ENCODE measurements at places on chromosomes 13 and 19.

GRCh38 chr13:102555914-102556553 is 40.8 kb upstream of the TPP2 start:
- DNase-seq: peak; percentile 84

DNA sequence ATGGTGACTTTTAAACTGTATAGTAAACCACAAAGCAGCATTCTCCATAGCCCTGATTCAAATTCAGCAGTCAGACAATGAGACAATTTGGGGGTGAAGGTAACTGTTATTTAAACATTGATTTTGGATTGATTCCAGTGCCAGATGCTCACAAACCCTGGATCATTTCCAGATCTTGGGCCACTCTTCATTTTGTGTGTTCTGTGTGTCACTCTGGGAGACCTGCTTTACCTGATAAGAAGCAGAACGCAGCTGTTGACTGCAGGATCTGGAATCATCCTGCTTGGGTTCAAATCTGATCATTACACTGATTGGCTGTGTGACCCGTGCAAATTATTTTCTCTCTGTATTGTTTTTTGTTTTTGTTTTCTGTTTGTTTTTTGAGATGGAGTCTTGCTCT is 4.0 kb upstream of the PCDH8 start:
- DNase-seq: peak; percentile 26

- no peak for DNase-seq
Observed at GRCh38 chr19:33267706-33268105, 34.6 kb downstream of the CEBPA start.

DNA sequence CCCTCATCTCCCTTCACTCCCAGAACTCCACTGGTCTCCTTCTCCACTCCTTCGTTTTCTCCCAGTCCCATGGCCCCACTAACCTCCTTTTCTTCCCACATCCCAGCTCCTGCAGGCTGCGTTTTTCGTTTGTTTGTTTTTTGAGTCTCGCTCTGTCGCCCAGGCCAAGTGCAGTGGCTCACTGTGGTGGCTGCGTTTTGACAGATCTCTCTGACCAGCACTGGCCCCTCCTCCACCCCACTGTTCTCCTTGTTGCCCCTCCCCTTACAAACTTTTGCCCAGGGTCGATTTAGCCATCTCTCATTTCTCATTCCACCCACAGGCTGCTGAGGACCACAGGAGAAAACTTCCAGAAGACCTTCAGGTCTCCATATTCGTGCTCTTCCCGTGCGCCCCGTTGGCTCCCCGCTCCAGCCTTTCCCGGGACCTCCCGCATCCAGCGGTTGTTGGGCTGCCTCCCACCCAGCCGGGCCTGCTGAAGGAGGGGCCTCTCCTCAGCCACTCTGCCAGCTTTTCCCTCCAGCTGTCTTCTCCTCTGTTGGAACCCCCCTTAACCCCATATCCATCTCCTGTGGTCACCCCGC is 40.6 kb upstream of the GJB6 start:
- DNase-seq: no peak

- DNase-seq: no peak
Observed at GRCh38 chr19:45144431-45145269, 16.1 kb downstream of the NKPD1 start.

GRCh38 chr13:113669231-113669754 is 2.3 kb downstream of the GRK1 start:
- no peak for DNase-seq

DNA sequence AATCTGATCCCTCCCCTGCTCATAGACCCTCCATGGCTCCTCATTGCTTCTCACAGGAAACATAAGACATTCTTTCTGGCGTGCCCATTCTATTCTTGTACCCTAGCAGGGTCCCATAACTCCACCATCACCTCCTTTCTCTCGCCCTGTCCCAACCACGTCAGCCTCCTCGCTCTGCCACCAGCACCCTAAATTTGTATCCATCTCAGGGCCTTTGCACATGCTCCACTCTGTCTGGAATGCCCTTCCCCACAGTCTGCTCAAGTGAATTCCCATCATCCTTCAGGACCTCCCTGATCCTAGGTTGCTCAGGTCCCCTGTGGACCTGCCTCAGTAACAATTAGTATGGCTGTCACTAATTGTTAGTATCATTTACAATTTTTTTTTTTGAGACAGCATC is 10.5 kb downstream of the B3GNT3 start:
- no peak for DNase-seq

DNA sequence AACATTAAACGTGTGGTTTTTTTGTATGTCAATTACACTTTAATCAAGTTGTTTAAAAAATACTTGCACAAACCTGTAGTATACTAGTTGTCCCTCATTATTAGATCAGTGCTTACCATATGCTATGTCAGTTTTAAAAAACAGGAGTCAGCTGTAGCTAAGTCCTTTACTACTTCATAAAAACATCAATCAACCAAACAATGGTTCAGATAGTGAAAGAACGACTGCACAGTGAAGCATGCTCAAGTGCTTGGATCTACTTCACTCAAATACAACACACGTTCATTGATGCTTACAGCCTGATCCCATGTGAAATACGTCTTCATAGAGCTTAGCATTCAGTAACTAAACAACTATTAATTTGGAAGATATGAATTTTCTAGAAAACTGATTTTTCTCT is 225.0 kb downstream of the FGF14 start:
- DNase-seq: peak; percentile 78

GRCh38 chr13:46726347-46726746 is 70.6 kb downstream of the ESD start:
- no peak for DNase-seq

DNA sequence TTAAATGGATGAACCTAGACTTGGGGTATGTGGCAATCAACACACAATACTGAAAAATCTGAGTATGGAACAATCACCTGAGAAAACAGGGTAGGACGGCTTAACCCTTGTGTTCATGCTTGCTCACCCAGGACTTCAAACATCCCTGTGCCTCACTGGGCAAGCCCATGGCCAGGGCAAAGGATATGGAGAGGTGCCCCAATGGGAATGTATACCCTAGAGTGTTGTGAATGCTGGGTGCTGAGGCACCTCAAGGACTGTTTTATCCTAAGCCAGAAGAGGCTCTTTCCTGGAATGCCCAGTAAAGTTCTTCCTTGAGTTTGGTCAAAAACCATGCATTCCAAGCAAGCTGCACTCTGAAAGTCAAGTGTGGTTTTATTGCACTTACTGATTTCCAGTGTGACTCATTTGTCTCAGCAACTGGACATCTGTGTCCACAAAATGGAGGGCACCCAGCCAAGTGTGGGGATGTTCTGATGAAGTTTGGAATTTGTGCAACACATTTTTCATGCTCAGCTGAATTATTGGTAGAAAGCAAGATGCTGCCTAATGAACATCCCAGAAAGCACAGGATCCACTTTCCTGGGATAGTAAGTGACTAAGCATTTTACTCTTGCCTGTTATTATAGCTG is 531.3 kb downstream of the RFC3 start:
- DNase-seq: no peak

DNA sequence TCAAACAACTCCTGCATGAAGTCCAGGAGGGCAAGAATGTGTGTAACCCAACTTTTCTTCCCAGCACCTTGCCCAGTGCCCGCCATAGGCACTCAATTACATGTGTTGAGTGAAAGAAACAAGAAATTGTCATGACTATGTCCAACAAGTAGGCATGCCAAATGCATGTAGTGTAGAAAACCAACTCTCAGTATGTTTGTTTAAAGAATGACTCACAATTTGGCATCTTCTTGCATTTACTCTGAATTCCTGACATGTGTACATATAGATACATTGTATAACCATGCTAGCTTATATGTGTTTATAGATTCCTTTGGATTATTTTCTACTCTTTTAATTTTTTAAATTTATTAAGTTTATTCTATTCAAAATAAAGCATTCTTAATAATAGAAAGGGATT is 305.0 kb downstream of the EFNB2 start:
- no peak for DNase-seq

- no peak for DNase-seq
Observed at GRCh38 chr19:38838986-38839761, 7.6 kb upstream of the ECH1 start.

DNA sequence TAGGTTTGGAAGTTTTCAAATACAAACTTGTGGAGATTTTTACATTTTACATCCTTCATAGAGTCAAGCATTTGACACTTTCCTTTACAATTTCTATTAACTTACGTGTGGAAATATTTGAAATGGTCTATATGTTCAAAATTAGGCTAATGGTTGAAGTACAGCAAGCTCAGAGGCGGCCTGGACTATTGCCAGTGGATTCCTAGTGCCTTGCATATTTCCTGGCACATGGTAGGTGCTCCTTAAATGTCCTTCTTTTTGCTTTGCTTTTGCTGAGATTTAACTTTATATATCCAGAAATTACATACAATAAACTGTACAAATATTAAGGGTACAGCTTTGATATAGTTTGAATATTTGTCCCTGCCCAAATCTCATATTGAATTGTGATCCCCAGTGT is 93.9 kb downstream of the UBL3 start:
- no peak for DNase-seq

GRCh38 chr19:12997967-12998940 is 3.0 kb downstream of the NFIX start:
- DNase-seq: no peak

DNA sequence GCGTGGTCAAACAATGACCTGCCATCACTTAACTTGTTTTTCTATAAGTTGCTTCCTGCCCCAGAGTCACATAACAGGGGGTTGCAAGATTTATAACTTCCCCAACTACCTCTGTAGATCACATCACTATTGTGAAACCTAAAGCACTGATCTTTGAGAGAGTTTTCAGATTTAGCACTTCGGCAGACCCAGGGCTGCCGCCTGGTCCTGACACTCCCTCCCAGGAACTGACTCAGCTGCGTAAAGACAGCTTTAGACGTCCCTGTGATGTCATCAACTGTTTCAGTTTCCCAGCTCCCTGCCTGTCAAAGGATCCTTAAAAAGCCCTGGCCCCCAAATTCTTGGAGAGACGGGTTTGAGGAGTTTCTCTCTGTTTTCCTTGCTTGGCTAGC is 33.3 kb downstream of the IGFL2 start:
- DNase-seq: no peak

- peak; percentile 16 for DNase-seq
Observed at GRCh38 chr13:45773236-45773635, 71.1 kb downstream of the CBY2 start.

- DNase-seq: no peak
Observed at GRCh38 chr13:46235286-46235685, 23.6 kb downstream of the LRRC63 start.

DNA sequence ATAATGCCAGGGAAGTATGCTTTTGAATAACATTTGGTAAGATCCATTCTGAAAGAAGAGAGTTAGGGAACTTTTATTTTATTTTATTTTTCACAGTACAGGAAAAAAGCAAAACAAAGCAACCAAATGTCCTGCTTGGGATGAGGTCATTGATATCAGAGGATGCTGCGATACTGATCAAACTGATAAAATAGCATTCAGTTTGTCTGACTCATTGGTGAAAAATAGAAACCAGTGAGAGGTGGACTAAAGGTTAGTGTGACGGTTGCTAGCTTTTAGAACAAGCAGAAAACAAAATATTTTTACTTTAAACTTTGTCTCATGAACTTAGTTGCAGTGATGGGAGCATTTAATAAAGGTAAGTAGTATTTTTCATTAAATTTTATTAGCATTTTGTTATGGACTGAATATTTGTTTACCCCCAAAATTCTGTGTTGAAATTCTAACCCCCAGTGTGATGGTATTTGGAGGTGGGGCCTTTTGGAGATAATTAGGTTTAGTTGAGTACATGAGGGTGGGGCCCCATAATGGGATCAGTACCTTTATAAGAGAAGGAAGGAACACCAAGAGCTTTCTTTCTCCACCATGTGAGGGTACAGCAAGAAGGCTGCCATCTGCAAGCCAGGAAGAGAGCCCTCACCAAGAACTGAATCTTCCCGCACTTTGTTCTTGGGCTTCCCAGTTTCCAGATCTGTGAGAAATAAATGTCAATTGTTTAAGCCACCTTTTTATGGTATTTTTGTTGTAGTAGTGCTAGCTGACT is 37.3 kb downstream of the ITGBL1 start:
- no peak for DNase-seq

GRCh38 chr19:17112700-17113099 is 37.1 kb downstream of the MYO9B start:
- DNase-seq: no peak

DNA sequence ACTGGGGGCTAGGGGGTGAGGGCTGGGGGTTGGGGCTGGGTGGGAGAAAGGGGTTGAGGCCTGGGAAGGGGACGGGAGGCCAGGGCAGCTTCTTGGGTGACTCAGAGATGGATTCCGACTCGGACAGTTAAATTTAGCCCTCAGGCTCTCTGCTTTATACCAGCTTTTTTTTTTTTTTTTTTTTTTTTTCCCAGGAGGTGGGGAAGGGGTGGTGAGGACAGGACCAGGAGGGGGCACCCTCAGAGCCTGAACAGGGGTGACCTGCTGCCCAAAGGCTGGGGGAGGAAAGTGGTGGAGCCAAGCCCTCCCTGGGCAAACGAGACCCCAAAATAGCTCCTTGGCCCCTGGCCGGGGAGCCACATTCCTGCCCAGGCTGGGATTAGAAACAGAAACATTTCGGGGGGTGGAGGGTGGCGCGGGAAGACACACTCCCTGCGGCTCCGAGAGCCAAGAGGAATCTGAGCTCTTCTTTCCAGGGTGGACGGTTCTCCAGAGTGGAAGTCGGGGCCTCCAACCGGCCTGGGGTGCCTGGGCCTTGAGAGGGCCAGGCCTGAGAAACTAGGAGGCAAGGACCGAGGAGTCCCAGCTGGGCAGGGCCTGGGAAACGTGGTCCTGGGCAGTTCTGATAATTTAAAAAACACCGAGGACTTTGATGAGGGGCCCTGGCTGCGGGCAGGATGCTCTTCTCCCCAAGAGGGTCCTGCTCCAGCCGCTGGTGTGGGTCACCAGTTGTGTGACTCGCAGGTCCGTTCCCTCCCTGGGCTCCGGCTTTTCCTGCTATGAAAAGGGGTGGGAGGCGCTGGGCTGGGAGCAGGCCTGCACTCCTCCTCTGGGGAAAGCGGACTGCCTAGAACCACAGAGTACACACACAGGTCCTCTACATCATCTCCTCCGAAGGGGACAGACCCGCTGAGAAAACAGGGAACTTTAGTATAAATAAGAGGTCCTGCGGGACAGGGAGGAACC is 813 bp upstream of the DMPK start:
- DNase-seq: no peak

DNA sequence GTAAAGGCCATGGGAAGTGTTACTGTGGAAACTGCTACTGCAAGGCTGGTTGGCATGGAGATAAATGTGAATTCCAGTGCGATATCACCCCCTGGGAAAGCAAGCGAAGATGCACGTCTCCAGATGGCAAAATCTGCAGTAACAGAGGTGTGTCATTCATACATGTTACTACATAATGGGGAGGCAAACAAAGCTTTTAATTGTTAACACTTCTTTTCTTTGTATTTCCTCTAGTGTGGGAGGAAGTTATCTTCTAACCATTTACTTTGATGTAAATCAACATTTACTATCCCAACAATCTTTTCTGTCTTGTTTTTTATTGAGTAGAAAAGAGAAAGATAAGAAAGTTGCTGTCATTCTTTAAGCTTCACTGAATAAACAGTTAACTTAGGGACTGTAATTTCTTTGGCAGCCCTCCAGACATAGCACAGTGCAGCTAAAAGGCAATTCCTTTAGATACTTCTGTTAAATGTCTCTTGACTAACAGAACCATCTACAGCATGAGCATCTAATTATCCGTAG is 126.9 kb downstream of the ITGBL1 start:
- DNase-seq: peak; percentile 79

Measured in NCI-H1417 (cell line).